ENCODE measurements at places on chromosomes 6 and 20.

- no peak for DNase-seq
Measured at GRCh38 chr6:151289399-151290007, 49.7 kb downstream of the AKAP12 start.

GRCh38 chr6:31534011-31534410, 5.2 kb downstream of the MCCD1 start:
- DNase-seq, result no peak

DNA sequence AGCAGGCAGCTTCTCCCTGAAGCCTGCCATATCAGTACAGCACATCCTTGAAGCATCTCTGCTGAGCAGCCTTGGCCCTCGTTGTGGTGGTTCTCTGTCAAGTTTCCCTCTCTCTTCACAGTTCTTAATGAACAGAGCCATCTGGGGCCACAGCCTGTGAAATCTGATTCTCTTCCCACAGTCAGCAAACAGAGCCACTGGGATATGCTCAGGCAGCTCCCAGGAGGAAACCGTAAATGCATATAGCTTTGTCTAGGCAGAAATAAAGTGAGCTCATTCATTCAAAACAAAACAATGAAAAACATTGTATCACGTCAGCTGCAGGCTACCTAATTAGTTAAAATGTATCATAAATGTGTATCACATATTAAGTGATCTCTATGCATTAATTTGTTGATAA, 80.3 kb downstream of the TBC1D7 start:
- peak; percentile 43 for DNase-seq

DNA sequence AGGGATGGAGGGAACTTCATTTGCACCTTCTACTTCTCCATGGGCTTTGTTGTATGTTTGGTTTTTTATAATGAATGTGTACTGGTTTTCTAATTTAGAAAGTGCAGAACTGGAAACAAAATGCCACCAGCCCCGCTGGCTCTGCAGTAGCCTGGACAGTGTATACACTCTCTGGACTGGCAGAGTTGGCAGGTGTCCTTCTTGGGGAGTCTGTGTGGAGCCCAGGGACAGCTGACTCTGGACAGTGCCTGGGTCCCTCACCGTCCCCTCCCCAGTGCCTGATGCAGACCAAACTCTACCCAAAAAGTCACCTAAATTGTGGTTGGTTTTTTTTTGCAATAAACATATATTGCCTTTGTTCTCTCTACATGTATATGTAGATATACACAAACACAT, 91.0 kb downstream of the SLC2A10 start:
- no peak for DNase-seq

GRCh38 chr6:24445704-24446103, 43.0 kb downstream of the MRS2 start:
- DNase-seq, result no peak

DNA sequence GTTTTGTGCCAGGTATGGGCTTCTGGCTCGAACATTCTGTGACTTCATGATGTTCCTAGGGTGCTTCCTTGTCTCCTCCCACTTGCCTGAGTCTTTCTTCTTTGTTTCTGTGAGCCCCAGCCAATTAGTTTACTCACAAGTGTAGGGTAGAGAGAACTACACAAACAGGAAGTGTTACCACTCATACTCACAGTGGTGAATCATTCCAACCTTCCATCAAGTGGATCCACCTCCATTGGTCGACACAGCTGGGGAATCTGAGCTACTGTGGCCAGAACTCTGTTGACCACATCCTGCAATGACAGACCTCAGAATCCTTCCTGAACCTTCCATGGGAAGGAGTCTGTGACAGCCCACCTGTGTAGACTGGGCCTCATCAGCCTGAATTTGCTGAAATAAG, 76.8 kb downstream of the UNC5CL start:
- DNase-seq, result no peak

DNA sequence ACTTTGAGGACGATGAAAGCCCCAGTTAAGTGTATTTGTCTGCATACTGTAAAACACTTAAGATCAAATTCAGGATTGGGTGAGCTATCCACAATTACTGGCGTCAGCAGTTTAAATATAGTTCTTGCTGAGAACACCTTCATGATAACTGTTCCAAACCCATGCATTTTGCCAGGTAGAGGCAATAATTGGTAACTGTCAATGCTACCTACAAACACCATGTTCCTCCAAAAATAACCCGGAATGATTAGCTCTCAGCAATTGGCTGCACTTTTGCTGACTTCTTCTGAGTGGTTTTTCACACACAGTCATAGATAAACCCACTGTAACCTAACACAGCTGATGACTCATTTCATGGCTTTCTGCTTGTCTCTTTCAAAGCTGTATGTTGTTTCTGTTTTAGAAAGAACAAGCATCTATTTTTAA, 1358.6 kb upstream of the GJE1 start:
- peak; percentile 10 for DNase-seq

GRCh38 chr6:151675746-151676459, 131.6 kb upstream of the ESR1 start:
- DNase-seq, result peak; percentile 69

DNA sequence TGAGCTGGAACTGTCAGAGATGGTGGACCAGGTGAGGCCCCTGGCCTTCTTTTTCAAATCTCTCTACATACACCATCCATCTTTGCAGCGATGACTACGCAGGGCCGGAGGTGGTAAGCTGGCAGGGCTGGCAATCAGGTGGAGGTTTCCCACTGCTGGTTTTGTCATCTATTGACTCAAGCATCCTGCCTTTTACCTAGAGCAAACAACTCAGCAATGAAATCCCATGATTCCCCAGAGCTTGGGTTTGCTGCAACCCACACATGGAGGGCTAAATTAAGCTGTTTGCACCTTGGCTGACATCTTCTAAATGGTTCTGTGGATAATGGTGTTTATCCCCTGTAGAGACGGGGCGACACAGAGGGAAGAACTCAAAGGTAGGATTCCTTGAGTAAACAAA, 170.2 kb downstream of the SCP2D1 start:
- peak; percentile 51 for DNase-seq

GRCh38 chr20:47389867-47390347, 33.4 kb upstream of the ZMYND8 start:
- no peak for DNase-seq

GRCh38 chr6:51302431-51302830, 483.8 kb downstream of the TFAP2B start:
- DNase-seq, result no peak

DNA sequence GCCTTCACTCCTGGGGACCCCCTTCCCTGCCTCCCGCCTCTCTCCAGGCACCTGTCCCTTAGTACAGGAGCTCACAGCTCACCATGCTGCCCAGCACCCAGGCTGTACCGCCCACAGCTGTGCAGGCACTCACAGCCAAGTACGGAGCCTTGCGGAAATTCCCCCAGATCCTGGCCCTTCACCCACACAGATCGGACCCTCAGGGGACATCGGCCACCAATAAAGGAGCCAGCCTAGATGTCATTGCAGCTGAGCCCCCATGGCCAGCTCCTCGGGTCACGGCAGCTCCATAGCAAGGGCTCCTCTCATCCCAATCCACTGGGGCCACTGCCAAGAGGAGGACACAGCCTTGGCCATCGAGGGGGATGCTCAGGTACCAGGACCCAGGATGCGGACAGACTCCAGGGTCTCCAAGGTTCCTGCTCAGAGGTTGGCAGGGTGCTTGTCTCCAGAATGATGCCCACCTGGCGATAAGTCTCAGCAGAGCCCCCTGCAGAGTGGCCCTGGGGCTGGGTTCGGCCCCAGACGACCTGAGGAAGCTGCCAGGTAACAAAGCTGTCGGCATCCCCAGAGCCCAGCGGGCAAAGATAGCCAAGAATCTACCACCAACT, 82.3 kb downstream of the YTHDF1 start:
- DNase-seq, result no peak

DNA sequence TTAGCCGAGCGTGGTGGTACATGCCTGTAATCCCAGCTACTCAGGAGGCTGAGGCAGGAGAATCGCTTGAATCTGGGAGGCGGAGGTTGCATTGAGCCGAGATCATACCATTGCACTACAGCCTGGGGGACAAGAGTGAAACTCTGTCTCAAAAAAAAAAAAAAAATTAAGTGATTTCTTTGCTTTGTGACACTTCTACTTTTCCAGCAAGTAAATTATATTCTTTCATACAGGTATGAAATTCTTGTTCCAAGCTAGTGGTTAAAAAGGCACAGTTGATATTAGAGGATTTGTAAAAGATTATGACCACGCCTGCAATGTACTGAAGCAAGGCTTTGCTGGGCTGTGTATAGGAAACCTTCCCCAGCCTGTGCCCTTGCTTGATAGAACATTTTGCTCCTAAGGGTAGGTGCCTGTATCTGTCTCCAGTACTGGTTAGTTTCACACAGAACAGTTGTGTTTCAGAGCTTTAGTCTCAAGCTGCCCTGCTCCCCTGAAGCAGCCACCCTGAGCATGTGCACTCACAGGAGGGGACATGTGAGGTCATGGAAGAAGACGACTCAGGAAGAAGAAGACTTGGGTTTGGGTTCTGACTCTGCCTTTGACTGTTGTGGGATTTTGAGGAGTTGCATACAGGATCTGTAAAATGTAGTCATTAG, 10.2 kb downstream of the PTPN1 start:
- DNase-seq, result no peak

All from NCI-H146 (cell line).